ENCODE measurements at places on chromosomes 13 and 19.

- DNase-seq, result no peak
Measured at GRCh38 chr13:79866436-79866835, 385.5 kb downstream of the NDFIP2 start.

DNA sequence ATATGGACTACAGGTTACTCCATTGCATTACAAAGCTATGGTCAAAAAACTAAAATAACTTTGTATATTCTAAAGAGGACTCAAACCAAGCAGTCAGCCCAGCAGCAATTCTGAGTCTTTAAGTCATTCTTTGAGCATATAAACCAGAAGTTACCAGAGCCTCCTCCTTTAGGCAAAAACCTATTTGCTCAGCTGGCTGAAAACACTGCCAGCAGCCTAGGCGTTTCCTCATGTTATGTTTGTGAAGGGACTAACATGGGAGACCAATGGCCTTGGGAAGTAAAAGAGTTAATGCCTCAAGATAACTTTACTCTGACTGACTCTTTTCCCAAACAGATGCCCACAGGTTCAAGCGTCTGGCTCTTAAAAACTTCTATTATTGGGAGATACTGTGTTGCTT, 45.3 kb downstream of the ZNF626 start:
- no peak for DNase-seq

DNA sequence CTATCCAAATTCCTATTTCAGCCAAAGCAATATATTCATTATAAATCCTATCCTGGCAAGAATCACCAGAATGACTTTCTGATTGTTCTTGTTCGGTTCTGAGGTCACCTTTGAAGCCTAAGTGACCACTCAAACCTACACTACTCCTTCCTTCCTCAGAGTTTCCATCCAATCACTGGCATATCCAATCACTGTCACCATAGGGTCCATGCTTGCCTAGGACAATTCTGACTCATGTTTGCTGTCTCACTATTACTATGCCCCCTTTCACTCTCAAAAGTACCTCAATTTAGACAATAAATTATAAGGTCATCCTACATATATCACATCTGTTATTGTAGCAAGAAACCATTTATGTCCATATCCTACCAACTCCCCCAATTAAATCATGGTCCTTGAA, 58.9 kb downstream of the UBL3 start:
- DNase-seq, result no peak

- DNase-seq, result no peak
Measured at GRCh38 chr19:37817180-37817981, 38.0 kb upstream of the ZNF573 start.

GRCh38 chr13:32002873-32003272, 28.7 kb upstream of the FRY start:
- no peak for DNase-seq

DNA sequence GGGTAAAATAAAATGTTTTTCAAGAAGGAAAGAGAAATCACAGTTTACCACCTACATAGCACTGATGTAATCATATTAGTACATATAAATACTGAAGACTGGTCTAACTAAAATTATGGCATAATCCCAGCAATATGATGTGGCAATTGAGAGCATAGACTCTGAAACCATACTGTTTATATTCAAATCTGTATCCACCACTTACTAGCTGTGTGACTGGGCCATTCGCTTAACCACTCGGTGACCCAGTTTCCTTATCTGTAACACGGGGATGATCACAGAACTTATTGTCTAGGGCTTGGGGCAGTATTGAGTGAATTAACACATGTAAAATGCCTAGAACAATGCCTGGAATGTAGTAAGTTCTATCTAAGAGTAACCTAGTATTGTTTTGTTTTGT, 13.1 kb upstream of the GTF3A start:
- no peak for DNase-seq

GRCh38 chr19:30268601-30269000, 103.6 kb upstream of the ZNF536 start:
- DNase-seq, result no peak

- DNase-seq, result no peak
Measured at GRCh38 chr13:101556676-101557123, 104.2 kb downstream of the ITGBL1 start.

DNA sequence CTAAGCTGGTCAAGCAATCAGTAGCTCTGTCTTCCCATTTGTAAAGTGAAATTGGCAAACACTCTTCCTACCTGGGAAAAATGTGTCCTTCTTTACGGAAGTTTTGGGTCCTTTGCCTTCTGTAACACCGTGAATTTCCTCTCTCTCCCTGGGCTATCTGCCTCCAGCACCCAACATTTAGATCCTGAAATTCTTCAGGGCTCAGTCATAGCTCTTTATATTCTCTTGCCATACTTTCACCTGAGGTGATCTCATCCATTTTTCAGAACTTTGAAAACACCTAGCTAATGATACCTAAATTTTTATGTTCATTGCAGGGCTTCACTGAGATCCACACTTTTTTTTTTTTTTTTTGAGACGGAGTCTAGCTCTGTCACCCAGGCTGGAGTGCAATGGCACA, 1042.2 kb downstream of the DIAPH3 start:
- no peak for DNase-seq

GRCh38 chr19:51572908-51573307, 1.8 kb downstream of the ZNF175 start:
- DNase-seq, result no peak

- no peak for DNase-seq
Measured at GRCh38 chr19:32675720-32676185, at the start of gene RGS9BP. RGS9BP (plus strand) TSS chr19:32675848; CDS start chr19:32676264, 416 bp downstream.
